Naive thymus-derived CD8-positive, alpha-beta T cell (primary cell): ENCODE measurements at places on chromosomes 12 and 14. TPM values are rescaled to one million over a fixed set of nuclear protein-coding genes. Genes with fewer than 3 reads are reported as not detected.

The UNC79 gene
- not detected for total RNA-seq

The CD27 gene
- 150 TPM for total RNA-seq

- DNase-seq: no peak
Measured at GRCh38 chr14:91227183-91227628, 17.3 kb downstream of the GPR68 start.

DNA sequence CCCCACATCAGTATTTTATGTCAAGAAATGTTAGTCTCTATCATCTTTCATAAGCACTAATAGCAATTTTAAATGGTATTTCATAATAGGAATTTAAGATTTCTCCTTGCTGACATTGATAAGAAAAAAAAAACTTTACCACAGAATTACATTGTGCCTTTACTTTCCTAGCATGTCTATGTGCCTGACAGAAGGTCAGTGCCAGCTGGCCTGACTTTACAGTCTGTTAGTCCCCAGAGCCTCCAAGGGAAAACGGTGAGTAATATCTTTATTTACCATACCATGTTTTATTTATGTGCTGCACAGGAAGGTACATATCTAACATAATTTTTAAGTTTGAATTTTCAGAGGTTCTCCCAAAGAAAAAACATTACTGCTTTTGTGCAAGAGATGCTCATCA lies 152.0 kb upstream of the AEBP2 start:
- DNase-seq: no peak

DNA sequence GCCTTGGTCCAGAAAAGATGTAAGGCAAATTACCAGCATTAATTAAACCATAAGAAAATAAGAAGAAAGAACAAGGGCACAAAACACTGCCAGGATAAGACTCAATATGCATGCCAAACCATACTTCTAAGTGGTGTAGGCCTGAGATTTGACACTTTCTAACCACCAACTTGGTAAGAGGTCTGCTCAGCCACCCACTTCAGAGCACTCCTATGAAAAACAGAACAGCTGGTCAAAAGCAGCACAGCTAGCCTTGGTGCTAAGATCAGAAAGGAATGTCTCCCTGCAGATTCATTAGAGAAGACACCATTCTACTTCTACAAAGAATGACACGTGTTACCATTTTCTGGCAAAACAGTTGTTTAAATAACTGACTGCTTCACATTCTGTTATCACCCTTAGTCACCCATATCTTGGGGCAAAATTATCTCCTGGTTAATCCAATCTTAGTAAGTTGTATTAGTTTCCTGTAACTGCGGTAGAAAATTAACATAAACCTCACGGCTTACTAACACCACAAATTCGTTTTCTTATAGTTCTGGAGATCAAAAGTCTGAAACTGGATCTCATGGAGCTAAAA lies 13.2 kb downstream of the RPS6KA5 start:
- no peak for DNase-seq

GRCh38 chr12:19574601-19575000 lies 135.3 kb downstream of the AEBP2 start:
- DNase-seq: no peak

DNA sequence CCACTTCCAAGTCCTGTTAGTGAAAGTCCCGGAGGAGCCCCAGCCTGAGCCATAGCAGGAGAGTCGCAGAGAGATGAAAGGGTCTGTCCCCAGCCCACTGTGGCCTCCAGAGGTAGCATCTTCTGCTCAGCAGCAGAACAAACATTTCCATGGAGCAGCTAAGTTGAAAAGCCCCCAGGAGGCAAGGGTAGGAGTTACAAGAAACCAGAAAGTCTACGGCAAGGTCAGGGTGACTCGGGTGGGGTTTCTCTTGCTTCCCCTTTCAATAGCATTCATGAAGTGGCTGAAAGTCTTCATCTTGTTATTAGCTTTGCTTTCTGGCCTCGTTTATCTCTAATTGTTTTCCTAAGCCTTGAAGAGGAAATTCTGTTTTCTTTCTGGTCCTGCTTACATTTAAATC lies 151.2 kb upstream of the DIO3 start:
- DNase-seq: no peak

GRCh38 chr14:33449268-33449667 lies 501.6 kb downstream of the EGLN3 start:
- DNase-seq: no peak

The OR4K15 gene
- total RNA-seq: not detected

DNA sequence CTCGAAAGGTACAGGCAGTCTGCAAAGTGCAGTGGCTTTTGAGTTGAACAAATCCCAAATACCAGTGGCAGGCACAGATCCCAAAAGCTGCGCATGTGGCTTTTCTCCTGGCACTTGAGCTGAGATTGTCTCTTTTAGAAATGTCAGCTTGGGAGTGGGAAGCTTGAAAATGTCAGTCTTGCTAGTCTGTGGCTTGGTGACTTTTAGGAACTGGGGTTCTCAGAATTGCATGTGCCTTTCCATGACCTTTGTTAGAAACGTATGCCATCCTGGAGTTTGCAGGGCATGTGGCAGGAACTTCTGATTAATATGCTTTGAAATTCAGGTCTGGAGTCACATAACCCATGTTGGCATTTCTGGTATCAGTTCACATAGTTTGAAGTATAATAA lies 182.1 kb downstream of the CHST11 start:
- DNase-seq: no peak

- no peak for DNase-seq
Measured at GRCh38 chr12:68451261-68452077, 119.3 kb upstream of the MDM1 start.

- DNase-seq: no peak
Measured at GRCh38 chr12:91178781-91179180, 3.8 kb downstream of the DCN start.

The SYT1 gene
- total RNA-seq: not detected

- no peak for DNase-seq
Measured at GRCh38 chr12:43112101-43112920, 439.7 kb downstream of the ADAMTS20 start.

- no peak for DNase-seq
Measured at GRCh38 chr12:113651662-113652061, 180.0 kb upstream of the LHX5 start.

DNA sequence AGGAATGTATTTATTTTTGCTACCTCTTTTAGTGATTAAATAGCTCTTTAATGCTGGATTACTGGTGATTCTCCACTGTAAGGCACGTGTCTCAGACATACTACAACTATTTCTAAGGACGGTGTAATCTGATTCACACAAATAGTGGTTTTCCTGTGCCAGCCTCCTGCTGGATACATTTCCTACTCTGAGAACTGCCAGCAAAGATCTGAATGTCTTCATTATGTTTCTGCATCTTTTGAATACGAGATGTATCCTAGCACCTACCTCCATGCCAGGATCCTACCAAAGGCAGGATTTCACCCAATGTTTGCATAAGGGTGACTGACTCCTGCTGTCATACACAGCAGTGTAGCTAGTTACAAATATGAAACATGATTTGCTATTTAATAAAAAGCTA lies 120.6 kb downstream of the PRICKLE1 start:
- no peak for DNase-seq

DNA sequence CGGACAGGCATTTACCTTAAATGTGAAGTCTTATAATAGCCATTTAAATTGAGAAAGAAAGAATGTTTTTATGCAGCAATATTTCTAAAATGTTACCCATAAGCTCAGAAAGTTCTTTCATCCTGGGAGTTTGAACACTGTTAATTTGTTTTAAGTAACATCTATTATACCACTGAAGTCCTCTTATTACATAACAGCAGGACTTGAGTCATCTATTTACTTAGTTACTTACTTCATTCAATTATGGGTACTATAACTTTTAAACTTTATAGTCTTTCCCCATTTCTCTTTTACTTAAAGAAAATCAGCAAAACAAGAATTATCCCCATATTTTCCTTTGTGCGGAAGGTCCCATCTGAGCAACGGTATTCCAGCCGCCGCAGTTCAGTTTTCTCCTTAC lies 473.1 kb downstream of the ETNK1 start:
- no peak for DNase-seq

GRCh38 chr12:92859650-92860386 lies 69.3 kb downstream of the EEA1 start:
- DNase-seq: no peak

DNA sequence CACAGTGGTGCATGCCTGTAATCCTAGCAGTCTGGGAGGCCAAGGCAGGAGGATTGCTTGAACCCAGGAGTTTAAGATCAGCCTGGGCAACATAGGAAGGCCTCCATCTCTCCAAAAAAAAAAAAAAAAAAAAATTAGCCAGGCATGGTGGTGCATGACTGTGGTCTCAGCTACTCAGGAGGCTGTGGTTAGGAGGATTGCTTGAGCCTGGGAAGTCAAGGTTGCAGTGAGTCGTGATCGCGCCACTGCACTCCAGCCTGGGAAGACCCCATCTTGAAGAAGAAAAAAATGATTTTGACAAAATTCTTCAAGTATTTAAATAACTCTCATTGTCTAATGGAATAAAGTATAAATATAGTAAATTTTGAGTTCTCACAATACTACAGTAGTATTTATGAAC lies 219.2 kb upstream of the SSTR1 start:
- no peak for DNase-seq

DNA sequence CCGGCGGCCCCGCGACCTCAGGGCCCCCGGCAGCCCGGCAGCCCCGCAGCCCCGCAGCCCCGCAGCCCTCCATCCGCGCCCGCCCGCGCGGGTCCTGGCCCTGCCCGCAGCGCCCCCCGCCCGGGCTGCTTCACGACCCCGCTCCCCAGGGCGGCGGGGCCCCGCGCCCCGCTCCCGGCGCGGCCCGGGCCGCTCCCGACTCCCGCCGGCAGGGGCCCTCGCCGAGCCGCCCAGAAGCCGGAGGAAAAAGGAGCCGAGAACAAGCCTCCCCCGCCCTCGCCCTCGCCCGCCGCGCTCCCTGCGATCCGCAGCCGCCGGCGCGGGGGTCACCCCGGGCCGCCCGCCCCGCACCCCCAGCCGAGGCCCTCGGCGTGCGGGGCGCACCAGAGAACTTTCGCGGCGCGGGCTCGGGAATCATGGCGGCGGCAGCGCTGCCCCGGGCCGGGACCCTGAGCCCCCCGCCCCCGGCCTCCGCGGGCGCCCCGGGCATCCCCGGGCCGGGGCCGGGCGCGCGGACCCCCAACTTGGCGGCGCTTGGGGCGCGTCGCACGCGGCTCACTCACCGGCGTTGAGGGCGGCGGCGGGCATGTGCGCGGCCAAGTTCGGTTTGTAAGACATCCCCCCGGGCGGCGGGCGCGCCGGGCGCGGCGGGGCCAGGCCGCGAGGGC lies 521 bp downstream of the CDK2AP1 start:
- DNase-seq: peak; percentile 75

DNA sequence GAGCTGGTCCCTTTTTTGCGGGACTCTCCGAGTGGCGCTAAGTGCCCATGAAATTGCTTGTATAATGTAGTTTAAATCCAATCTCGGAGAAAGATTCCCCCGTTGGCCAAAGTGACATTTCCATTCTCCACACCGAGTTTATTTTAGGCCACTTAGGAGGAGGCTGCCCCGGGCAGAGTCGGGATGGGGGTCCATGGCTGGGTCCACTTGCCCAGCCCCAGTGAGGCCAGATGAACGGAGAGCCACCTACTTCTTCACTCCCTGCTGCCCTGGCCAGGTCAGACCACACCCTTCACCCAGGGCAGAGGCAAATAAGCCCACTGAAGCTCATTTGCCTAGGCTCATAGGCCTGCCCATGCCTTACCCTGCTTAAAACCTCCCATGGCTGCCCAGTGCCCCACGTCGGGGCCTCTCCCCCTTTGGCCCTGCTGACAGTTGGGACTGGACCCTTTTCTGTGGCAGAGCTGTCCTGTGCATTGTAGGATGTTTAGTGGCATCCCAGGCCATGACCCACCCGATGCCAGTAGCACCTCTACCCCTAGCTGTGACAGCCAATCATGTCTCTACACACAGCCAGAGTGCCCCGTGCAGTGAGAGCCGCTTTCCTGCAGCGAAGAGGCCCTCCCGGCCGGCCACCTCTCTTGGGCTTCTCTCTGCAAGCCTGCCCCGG lies 51.3 kb downstream of the FAM222A start:
- no peak for DNase-seq
